Activated naive CD8-positive, alpha-beta T cell treated with anti-CD3 and anti-CD28 coated beads, Interleukin-2, amount 10 ng/mL, durations not matched to agents 7 days and 5 days (primary cell): ENCODE measurements at places on chromosomes 7 and 10.
A peak's percentile ranks its signal among the peaks of the same experiment; 100 is the strongest.

GRCh38 chr7:51366930-51367613, 50.5 kb upstream of the COBL start:
- H3K4me1 ChIP-seq: no peaks in the 10 kb centered on the region
- no peak overlapping the region for H3K27ac ChIP-seq
- no peak overlapping the region for H3K4me3 ChIP-seq
- no peaks in the 10 kb centered on the region for H3K27me3 ChIP-seq
- no peak for DNase-seq
- no peaks in the 10 kb centered on the region for H3K36me3 ChIP-seq

GRCh38 chr7:8178353-8178752, 83.6 kb downstream of the ICA1 start:
- peaks cover 2% of the 10 kb centered on the region for H3K27me3 ChIP-seq
- DNase-seq: no peak
- H3K36me3 ChIP-seq: peaks cover 14% of the 10 kb centered on the region
- H3K27ac ChIP-seq: peak overlapping the region; percentile 98

GRCh38 chr7:1844951-1845390, 174.9 kb downstream of the ELFN1 start:
- DNase-seq: peak; percentile 24
- peaks cover 2% of the 10 kb centered on the region for H3K36me3 ChIP-seq
- H3K4me1 ChIP-seq: no peaks in the 10 kb centered on the region
- no peak overlapping the region for H3K4me3 ChIP-seq

- H3K4me3 ChIP-seq: no peak overlapping the region
- H3K4me1 ChIP-seq: no peaks in the 10 kb centered on the region
- no peak for DNase-seq
- H3K27ac ChIP-seq: no peak overlapping the region
- no peaks in the 10 kb centered on the region for H3K36me3 ChIP-seq
- no peaks in the 10 kb centered on the region for H3K27me3 ChIP-seq
Measured at GRCh38 chr7:88942815-88943501, 147.4 kb upstream of the TEX47 start.

DNA sequence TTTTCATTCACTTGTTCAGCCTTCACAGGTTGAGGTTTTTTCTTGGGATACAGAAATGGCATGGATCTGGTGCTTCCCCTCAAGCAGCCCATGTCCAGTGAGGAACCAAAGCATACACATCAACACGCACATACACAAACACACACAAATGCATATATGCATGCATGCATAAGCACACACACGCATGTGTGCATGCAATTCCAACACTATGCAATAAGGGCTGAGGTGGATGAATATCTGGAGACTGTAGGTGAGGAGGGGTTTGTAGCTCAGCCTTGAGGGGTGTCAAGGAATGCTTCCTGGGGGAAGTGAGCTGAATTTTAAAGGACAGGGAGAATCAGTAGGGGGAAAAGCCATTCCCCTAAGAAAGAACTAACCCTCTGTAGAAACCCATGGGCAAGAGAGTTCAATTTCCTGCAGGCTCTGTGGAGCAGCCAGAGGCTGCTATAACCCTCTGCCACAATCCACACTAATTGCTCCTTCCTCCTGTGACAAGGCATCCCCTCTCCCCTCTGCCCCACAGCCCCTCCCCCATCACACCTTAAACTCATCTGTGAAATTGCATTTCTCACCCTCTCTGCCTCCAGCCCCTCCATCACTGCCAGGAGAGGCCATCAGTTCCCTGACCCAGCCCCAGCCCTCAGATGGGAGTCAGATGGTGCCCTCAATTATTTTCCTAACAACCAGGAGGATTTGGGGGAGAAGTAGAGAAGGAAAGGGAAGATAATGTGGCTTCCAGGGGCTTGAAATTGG, 316.4 kb downstream of the RPS24 start:
- no peak for DNase-seq
- H3K27me3 ChIP-seq: peaks cover 22% of the 10 kb centered on the region
- H3K27ac ChIP-seq: peak overlapping the region; percentile 18
- H3K4me3 ChIP-seq: no peak overlapping the region
- H3K4me1 ChIP-seq: no peaks in the 10 kb centered on the region

DNA sequence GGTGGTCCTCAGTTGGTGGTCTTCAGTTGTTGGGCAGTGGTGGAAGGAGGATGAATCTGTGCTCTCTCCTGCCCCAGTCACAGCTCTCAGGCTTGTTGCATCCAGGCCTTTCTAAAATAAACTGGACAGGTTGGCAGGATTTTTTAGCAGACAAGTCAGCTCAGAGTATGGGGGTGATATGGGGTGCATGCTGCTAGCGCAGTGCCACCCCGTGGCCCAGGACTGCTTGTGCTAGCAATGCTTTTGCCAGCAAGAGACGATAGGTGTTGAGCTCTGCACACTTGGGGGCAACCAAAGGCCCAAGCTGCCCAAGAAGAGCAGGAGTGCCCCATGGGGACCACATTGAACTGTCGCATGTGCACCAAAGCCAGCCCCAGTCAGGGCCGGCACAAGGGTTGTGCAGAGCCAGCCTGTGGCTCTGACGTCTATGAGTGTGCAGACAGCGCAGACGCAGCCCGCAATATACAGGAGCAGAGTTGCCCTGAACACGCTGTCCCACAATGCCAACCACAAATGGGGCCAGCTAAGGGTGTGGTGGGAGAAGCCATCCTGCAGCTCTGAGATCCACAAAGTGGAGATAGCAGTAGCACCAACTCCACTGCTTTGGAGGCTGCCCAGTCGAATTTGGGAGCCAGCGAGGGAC, 49.8 kb upstream of the PDSS1 start:
- no peaks in the 10 kb centered on the region for H3K27me3 ChIP-seq
- H3K27ac ChIP-seq: no peak overlapping the region
- no peaks in the 10 kb centered on the region for H3K36me3 ChIP-seq
- H3K4me1 ChIP-seq: no peaks in the 10 kb centered on the region

- peaks cover 23% of the 10 kb centered on the region for H3K27me3 ChIP-seq
- DNase-seq: no peak
- H3K4me1 ChIP-seq: no peaks in the 10 kb centered on the region
- no peaks in the 10 kb centered on the region for H3K36me3 ChIP-seq
- H3K27ac ChIP-seq: no peak overlapping the region
Measured at GRCh38 chr7:155980841-155981240, 168.6 kb upstream of the SHH start.

GRCh38 chr7:47292832-47293309, 289.0 kb downstream of the TNS3 start:
- H3K36me3 ChIP-seq: no peaks in the 10 kb centered on the region
- H3K27me3 ChIP-seq: peaks cover 4% of the 10 kb centered on the region
- H3K4me1 ChIP-seq: peaks cover 9% of the 10 kb centered on the region
- no peak overlapping the region for H3K27ac ChIP-seq
- DNase-seq: no peak
- no peak overlapping the region for H3K4me3 ChIP-seq

GRCh38 chr7:128889121-128889520, 21.4 kb downstream of the KCP start:
- H3K27ac ChIP-seq: no peak overlapping the region
- peak; percentile 12 for DNase-seq
- no peak overlapping the region for H3K4me3 ChIP-seq
- no peaks in the 10 kb centered on the region for H3K36me3 ChIP-seq

DNA sequence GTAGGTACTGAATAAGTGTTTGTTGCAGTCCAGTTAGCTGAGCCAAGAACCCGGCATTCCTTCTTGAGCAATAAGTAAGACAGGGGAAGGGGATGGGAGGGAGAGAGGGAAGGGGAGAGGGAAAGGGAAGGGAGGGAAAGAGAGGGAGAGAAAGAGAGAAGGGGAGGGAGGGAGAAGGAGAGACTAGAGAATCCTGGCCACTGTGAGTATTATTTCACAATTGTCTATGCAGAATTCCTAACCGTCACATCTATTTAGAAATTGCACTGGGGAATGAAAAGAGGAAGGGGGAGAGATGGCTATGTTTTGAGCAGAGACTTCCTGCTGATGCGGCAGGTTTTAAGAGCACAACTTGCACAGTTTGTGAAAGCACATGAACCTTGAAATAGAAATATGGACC, 251.4 kb upstream of the ZMIZ1 start:
- H3K36me3 ChIP-seq: no peaks in the 10 kb centered on the region
- peaks cover 7% of the 10 kb centered on the region for H3K27me3 ChIP-seq
- no peak overlapping the region for H3K27ac ChIP-seq
- no peak overlapping the region for H3K4me3 ChIP-seq
- peaks cover 1% of the 10 kb centered on the region for H3K4me1 ChIP-seq

DNA sequence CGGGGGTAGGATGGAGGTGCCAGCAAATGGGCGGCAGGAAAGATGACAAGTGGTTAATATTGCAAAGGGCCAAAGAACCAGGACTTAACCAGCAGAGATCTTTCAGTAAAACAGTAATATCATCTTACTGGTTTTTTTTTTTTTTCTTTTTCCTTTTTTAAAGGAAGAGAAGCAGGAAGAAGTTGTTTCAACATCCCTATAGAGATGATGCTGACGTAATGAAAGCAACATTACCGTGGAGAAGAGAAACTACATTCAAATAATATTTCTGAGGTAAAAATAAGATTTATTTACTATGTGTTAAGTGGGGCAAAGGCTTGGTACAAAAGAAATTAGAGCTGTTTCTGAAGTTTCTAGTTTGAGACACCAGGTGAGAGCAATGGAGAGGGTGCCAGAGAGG, 11.0 kb downstream of the MINDY3 start:
- peaks cover 43% of the 10 kb centered on the region for H3K36me3 ChIP-seq
- H3K27ac ChIP-seq: no peak overlapping the region
- H3K27me3 ChIP-seq: no peaks in the 10 kb centered on the region
- peaks cover 1% of the 10 kb centered on the region for H3K4me1 ChIP-seq
- H3K4me3 ChIP-seq: no peak overlapping the region

- H3K27ac ChIP-seq: no peak overlapping the region
- H3K27me3 ChIP-seq: no peaks in the 10 kb centered on the region
- DNase-seq: no peak
- H3K4me3 ChIP-seq: no peak overlapping the region
Measured at GRCh38 chr10:44233561-44234482, 151.1 kb downstream of the CXCL12 start.

- no peaks in the 10 kb centered on the region for H3K27me3 ChIP-seq
- H3K4me1 ChIP-seq: peaks cover 33% of the 10 kb centered on the region
- peak overlapping the region; percentile 98 for H3K4me3 ChIP-seq
- peaks cover 7% of the 10 kb centered on the region for H3K36me3 ChIP-seq
Measured at GRCh38 chr7:131328377-131329175, 900 bp downstream of the MKLN1 start.

GRCh38 chr10:84398696-84399095, 70.3 kb downstream of the CCSER2 start:
- no peaks in the 10 kb centered on the region for H3K27me3 ChIP-seq
- H3K27ac ChIP-seq: no peak overlapping the region
- H3K4me3 ChIP-seq: no peak overlapping the region
- DNase-seq: no peak
- H3K4me1 ChIP-seq: peaks cover 10% of the 10 kb centered on the region
- peaks cover 64% of the 10 kb centered on the region for H3K36me3 ChIP-seq

DNA sequence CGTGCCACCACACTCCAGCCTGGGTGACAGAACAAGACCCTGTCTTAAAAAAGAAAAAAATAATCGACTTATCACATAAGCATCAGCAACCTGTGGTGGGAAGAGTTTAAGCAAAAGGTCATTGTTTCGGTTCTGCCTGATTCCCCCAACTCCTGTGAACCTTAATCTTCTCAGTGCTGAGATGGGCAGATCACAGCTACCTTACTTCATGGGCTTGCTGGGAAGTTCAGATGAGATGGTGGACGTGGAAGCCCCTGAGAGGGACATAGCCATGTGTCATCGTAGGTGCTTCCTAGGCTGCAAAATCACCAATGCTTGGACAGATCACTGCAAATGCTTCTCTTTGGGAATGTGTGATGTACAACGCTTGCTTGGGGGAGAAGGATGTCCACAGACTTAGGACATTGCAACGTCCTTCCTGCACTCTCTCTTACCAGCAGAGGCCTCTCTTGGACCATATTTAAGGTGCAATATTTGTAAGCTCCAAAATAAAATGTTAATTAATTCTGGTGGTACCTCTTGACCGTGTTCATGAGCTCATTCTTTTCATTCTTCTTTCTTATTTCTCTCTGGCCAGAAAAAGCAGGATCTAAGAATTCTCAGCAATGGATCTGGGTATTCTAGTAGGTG, 8.6 kb downstream of the GJD4 start:
- peaks cover 39% of the 10 kb centered on the region for H3K27me3 ChIP-seq
- H3K27ac ChIP-seq: no peak overlapping the region
- H3K4me1 ChIP-seq: no peaks in the 10 kb centered on the region
- H3K36me3 ChIP-seq: no peaks in the 10 kb centered on the region
